ENCODE measurements at places on chromosomes 1 and 21. TPM values are rescaled to one million over a fixed set of nuclear protein-coding genes. Genes with fewer than 3 reads are reported as not detected.

Gene TRIM67
- total RNA-seq, result not detected

Gene PCP4
- total RNA-seq, result not detected

Gene CCSAP
- total RNA-seq, result 3.6 TPM

Gene MAP3K21
- 0.19 TPM for total RNA-seq

Gene PIK3CD
- total RNA-seq, result 4.2 TPM

Gene KRTAP19-1
- total RNA-seq, result not detected

Gene RGS8
- not detected for total RNA-seq

Gene PFDN2
- total RNA-seq, result 40.9 TPM

Gene CASZ1
- 1.7 TPM for total RNA-seq

Gene CGN
- total RNA-seq, result under 0.01 TPM

Gene PDPN
- 0.33 TPM for total RNA-seq

Gene FCRL1
- not detected for total RNA-seq

Gene TNFRSF8
- total RNA-seq, result 0.19 TPM

Gene SLC6A17
- total RNA-seq, result 0.76 TPM

Gene RIPPLY3
- not detected for total RNA-seq

Gene PFKFB2
- total RNA-seq, result 1.3 TPM

Gene CADM3
- total RNA-seq, result 1.3 TPM

Gene AKR7A3
- total RNA-seq, result 0.57 TPM

Gene ADCY10
- 0.48 TPM for total RNA-seq

Gene S100A7A
- total RNA-seq, result not detected

Gene MYBPH
- total RNA-seq, result not detected

Gene RNF223
- not detected for total RNA-seq

Gene SPOCD1
- 53.6 TPM for total RNA-seq

Gene VHLL
- 0.33 TPM for total RNA-seq

Gene SERINC2
- 23.2 TPM for total RNA-seq

Gene HJV
- not detected for total RNA-seq

Gene SLFNL1
- total RNA-seq, result 0.57 TPM

Gene NMNAT2
- 0.57 TPM for total RNA-seq

Measured in vein endothelial cell (primary cell).